ENCODE measurements at places on chromosomes 3 and 15.

DNA sequence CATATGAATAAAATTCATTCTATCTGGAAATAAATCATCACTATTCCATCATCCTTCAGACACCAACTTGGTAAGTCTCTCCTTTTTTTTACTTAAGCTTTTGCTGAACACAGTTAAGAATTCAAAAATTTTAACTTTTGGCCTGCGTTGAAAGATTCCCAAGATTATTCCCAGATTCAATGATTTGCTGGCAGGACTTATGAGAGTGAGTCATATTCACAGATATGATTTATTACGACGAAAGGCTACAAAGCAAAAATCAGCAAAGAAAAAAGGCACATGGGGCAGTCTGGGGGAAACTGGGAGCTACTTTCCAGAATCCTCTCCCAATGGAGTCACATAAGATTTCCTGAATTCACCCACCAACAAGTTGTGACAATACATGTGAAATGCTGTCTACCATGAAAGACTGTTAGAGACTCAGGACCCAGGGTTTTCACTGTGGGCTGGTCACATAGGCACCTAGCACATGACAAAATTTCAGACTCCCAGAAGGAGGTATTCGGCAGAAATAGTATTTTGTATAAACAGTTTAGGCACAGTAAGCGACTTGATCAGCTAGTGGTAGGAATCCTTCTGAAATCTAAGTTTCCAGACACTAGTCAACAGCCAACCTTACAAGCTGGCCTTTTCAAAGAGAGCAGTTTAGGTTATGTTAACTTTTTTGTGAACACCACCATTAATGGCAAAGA, 82.1 kb downstream of the DLG1 start:
- no peak for DNase-seq

DNA sequence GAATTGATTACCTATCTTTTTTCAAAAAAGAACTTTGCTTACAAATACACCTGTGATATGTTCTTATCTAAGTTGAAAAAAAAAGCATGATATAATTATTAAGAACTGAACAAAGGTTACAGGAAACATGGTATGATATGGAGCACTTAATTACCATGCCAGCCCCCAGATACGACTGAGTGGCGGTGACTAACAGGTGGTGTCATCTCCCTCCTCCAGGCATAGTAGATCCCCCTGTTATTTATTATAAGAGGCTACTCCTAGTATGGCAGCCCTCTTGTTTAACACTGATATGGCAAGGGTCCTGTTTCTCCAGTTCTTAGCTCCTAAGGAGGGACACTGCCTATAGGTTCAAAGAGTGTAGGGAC, 31.0 kb upstream of the TM4SF4 start:
- DNase-seq, result no peak

DNA sequence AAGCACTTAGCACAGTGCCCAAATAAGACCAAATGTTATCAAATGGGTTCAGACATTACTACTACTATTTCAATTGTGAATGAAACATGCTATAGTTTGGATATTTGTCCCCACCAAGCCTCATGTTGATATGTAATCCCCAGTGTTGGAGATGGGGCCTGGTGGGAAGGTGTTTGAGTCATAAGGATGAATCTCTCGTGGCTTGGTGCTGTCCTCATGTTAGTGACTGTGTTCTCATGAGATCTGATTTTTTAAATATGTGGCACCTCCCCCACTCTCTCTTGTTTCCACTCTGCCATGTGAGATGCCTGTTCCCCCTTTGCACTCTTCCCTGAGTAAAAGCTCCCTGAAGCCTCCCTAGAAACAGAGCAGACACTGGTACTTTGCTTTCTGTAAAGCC, 148.7 kb upstream of the TGFBR2 start:
- DNase-seq, result no peak

DNA sequence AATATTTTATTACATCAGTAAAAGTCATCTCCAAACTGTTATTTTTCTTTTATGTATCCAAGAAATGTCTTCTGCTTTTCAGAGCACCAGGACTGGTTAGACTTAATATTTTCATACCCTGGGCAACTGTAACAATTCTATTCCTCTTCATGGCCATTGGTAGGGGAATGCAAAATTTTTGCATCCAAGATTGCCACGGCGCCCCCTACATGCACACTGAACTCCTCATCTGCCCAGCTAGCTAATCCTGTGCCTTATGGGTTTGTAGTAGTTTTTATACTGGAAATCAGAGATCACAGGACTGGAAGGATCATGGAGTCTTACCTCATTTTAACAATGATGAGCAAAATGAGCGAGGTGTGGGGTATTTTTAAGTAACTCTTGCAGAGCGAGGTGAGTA, 74.2 kb downstream of the CRTC3 start:
- peak; percentile 29 for DNase-seq

DNA sequence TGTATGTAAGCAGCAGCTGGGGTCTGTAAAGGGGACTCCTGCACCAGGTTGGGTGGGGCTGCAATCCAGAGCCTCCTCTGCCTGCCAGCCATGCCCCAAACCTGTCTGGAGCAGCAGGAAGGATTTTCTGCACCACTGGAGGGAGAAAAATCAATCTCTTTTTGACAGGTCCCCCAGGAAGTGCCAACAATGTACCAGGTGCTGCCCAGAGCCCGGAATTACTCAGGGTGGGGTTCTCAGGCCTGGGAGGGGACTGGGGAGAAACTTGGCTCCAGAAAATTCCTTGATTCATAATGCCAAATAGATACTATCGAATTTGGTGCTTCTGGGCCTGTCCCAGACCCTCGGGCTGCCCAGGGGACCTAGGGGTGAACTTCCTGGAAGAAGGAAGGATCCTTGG, 52.6 kb downstream of the WNT7A start:
- no peak for DNase-seq

- DNase-seq, result peak; percentile 37
These were observed 717 bp downstream of the PXK start for GRCh38 chr3:58333206-58334012.

GRCh38 chr3:69252631-69253030, 130.2 kb upstream of the LMOD3 start:
- no peak for DNase-seq

DNA sequence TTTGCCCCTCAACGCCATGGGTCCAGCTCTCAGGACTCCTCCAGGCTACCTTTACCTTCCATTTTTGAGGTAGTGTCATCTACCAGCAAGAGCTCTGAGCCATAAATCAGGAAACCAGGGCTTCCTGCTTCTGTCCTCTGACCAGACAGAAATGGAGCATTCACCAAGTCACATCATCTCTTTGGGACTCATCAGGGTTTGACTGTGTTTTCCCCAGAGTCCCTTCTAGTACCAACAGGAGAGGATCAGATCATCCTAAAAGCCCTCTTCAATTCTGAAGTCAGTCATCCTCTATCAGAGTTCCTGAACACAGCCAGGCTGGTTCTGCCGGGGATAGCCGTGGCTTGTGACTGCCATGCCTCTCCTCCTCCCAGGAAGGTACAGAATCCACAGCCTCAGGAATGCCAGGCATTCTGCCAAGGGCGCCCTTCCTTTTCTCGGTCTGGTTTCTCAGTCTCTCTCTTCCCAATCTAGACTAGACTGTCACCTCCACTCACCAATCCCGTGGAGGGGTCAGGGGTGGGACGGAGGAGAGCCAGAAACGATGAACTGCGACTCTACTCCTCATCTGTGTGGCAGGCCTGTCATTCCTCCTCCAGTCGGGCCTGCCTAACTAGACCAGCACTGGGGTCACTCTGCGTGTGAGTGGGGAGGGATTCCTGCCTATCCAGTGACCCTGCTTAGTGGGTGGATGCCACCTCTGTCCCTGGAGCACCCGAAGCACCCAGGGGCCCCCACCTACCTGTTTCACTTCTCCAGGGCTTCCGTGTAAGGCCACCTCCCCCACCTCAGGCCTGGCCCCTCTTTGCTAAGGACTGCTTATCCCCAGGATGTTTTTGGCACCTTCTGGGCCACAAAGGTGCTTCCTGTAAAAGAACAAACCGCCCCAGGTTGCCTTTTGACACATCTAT, 30.9 kb downstream of the CCNL1 start:
- DNase-seq, result no peak

DNA sequence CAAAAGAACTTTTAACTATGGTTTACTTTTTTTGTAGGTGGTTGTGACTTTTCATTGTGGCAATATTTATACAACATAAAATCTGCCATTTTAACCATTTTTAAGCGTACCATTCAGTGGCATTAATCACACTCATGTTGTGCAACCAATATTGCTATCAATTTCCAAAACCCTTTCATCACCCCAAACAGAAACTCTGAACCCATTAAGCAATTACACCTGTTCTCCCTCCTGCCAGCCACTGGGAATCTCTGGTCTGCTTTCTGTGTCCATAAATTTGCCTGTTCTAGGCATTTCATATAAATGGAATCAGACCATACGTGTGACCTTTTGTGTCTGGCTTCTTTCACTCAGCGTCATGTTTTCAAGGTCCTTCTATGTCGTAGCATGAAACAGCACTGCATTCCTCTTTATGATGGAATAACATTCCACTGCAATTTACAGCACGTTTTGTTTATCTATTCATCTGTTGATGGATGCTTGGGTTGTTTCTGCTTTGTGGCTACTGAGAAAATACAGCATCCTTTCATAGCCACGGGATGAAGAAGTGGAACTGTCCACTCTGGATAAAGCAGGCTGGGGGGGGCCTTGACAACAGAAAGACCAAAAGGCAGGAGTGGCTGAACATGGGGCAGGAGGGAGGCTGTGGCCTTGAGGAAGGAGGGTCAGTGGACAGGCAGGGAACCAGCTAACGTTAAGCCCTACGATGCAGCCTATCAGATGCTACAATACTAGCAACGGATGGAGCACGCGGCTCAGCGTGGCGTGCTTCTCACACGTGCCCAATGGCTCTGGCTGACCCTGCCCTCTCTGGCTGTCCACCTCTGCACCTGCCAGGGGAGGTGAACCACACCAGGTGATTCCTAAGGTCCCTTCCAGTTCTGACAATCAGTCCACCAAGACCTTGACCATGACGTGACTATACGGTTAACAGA, 110.9 kb downstream of the SEC22A start:
- DNase-seq, result no peak

DNA sequence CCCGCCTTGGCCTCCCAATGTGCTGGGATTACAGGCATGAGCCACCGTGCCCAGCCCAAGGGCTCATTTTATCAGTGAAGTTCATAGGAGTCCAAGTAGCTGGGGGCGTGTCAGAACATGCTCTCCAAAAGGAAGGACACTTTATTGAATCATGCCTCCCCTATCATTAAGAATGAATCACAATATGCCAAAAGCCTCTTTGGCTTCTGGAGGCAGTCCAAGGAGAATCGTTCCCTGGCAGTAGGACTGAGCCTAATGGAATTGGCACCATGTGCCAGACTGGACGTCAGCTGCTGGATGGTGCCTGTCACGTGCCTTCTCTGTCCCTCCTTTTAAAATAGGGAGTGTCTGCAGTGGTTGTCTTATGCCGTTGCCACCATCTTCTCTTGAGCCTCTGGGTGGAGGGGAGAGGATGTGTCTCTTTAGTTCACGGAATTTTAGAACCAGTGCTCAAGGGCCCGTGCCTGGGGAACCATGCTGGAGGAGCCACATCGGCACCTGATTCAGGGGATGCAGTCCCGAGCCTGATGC, 234.7 kb upstream of the LYSMD4 start:
- no peak for DNase-seq

DNA sequence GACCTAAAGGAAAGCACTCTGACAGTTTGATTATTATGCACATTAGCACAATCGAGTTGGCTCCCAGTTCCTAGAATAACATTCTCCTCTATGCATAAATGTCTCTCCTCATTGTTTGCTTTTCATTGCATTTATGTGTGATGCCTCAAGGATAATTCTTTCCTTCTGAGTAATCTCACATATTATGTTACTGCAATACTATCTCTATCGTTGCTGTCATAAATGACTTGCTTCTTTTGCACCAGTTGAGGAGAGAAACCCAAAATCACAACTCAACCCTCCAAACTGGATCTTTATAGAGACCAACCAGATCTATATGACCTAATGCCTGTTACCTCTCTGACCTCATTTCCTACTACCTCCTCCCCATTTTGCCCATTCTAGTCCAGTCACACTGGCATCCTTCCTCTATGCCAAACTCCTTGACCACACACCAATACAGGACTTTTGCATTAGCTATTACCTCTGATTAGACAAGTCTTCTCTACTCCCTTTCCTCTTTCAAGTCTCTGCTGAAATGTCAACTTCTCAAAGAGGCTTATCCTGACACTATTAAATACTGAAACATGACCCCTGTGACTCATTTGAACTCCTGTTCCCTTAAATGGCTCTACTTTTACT, 1026.0 kb downstream of the TUSC7 start:
- no peak for DNase-seq

GRCh38 chr3:126569390-126569975, 10.8 kb upstream of the C3orf22 start:
- DNase-seq, result no peak

DNA sequence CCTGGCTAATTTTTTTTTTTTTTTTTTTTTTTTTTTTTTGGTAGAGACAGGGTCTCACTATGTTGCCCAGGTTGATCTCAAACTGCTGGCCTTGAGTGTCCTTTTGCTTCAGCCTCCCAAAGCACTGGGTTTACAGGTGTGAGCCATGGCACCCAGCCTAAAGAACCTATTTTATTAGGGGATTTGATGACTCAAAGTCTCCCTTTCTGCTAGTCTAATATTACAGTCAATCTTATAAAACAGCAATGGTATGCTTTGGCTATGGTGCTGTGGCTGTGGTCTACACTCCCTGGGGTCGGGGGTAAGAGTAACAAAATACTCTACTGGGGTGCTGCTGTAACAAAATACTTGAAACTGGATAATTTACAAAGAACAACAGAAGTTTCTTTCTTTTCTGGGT, 44.8 kb downstream of the ZNF589 start:
- no peak for DNase-seq

DNA sequence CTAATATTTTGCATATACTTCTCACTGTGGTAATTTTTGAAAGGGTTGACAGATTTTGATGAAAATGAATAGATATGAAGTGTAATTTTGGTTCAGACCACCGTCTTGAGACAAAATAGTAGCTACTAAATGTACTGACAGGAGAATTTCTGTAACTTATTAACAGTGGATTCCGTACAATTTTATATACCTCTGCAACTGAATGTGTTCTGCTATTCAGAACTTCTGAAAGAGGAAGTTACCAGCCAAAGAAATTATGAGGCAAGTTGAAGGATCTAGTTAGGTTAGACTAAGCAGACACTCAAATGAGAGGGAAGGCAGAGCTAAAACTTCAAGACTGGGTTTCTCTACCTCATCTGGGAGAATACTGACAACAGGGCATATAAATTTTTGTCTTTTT, 29.4 kb downstream of the GAP43 start:
- DNase-seq, result no peak

GRCh38 chr3:101195951-101196713, 124.2 kb downstream of the IMPG2 start:
- peak; percentile 72 for DNase-seq

DNA sequence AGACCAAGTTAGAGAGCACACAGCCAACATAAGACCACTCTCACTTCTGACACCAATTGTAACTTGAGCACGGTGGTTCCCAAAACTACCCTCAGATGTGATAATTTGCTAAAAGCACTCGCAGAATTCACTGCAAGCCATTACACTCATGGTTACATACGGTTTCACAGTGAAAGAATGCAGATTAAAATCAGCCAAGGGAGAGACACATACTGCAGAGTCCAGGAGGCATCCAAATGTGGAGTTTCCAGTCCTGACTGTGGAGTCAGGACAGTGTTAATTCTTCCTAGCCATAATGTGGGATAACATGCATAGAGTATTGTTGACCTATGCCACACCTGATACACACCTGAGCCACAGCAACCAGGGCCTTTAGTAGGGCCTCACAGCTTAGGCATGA, 956.4 kb downstream of the NTRK3 start:
- DNase-seq, result no peak

All from dermis microvascular lymphatic vessel endothelial cell (primary cell).